Brain pericyte (primary cell): ENCODE measurements at places on chromosomes 6 and 20.

- no peak for DNase-seq
These were observed 528 bp downstream of the NUDT3 start for GRCh38 chr6:34391786-34392496.

- no peak for DNase-seq
These were observed 340.0 kb downstream of the ADGRB3 start for GRCh38 chr6:68975064-68975463.

GRCh38 chr6:35497571-35498421, 917 bp upstream of the TEAD3 start:
- DNase-seq = peak; percentile 38

DNA sequence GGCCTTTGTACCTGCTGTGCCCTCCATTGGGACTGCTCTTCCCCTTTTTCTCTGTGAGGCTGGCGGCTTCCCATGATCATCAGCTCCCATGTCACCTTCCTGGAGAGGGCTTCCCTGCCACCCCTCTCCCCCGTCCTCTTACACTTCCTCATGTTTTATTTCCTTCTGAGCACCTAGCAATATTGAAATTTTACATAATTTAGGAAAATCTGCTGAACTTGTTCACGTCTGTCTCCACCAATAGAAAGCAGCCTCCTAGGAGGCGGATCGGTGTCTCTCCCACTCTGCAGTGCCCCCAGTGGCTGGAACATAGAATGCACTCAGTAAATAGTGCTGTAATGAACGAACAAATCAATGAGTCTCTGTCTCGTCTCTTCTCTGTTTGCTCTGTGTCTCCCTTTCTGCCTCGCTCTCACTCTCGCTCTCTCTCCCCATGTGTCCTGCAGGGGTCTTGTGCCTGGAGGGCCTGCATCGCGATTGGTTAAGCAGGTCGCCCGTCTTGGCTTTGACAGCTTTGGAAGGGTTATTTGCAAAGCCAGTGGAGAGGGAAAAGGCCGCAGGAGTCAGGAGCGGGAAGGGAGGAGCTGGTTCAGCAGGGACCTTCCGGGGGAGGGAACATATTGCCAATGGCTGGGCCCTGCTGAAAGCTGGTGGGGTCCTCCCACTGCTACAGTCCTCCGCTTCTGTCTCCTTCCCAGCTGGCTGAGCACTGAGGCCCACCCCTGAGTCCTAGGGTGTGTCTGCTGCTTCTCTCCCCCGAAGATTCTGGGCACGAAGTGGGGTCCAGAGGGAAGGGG, 12.1 kb upstream of the OCSTAMP start:
- no peak for DNase-seq

DNA sequence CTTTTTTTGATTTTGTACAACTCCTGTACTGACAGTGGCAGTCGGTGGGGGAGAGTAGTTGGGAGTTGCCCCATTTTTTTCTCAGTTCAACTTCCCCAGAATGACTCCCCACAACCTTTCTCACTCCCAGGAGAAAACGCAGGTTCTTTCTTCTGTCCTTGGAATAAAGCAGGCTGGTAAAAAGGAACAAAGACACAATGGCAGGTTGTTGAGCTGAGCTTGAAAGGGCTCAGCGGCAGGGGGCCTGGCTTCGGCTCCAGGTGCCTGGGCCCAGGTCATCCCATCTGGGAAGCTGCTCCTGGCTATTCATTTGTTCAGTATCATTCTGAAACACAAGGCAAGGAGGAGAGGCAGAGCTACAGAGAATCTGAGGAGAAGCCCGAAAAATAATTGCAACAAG, 46.2 kb downstream of the PROKR2 start:
- DNase-seq = no peak

- DNase-seq = no peak
These were observed 284.7 kb downstream of the CDH26 start for GRCh38 chr20:60242836-60243505.

DNA sequence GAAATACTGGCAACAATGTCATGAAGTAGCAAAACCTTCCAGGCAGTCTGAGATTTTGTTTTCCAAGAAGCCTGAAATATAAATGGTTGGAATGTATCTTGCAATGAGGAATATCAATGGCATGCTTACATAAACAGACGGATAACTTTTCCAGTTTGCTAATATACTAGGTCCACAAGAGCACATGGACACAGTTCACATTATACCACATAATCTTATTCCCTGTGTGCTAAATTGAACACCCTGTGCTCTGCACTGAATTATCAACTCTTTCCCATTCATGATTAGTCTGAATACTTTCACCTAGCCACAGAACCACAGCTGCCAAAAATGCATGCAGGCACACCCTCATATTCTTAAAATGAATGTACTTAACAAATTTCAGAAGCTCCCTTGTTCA, 274.3 kb downstream of the COL12A1 start:
- no peak for DNase-seq

DNA sequence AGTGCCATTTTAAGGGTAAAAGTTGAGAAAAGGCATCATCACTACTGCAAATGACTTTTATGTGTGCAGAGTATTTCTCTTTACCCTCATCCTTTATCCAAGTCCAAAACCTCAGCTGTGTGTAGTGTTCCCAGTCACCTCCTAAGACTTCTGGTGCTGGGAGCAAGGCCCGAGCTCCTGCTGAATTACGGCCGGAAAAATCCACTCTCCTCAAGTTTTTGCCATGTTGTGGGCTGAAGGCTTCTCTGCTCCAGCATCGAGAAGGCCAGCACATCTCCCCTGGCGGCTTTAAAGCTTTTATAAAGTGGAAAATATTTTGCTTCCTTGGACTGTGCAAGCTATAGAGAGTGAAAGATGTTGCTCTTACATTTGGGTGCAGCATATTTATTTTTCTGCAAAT, 153.2 kb upstream of the THBS2 start:
- no peak for DNase-seq

GRCh38 chr6:2764610-2765165, 505 bp upstream of the WRNIP1 start:
- no peak for DNase-seq

DNA sequence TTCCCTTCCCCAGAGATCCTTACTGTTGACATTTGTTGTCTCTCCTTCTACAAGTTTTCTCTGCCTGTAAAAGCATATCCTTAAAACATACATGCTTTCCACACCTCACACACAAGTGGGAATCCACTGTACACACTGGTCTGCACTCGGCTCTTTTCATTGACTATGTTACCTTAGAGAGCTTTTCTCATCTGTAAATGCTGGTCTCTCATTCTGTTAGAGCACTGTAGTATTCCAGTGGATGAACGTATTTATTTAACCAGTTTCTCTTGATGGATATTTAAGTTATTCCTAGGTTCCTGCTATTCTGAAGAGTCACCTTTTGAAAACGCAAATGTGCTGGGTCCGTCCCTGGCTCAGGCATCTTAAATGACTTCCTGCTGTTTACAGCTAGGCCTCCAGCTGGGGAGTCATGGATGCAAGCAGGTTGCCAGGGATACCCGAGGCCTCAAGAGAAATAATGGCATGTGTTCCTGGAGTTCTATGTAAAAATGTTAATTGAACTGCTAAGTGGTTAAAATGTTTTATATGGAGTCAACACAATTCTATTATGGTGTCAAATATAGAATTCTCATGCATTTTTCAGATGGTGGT, 61.1 kb upstream of the TGM3 start:
- no peak for DNase-seq
